ENCODE measurements at places on chromosomes 11 and 22.
A peak's percentile ranks its signal among the peaks of the same experiment; 100 is the strongest.

DNA sequence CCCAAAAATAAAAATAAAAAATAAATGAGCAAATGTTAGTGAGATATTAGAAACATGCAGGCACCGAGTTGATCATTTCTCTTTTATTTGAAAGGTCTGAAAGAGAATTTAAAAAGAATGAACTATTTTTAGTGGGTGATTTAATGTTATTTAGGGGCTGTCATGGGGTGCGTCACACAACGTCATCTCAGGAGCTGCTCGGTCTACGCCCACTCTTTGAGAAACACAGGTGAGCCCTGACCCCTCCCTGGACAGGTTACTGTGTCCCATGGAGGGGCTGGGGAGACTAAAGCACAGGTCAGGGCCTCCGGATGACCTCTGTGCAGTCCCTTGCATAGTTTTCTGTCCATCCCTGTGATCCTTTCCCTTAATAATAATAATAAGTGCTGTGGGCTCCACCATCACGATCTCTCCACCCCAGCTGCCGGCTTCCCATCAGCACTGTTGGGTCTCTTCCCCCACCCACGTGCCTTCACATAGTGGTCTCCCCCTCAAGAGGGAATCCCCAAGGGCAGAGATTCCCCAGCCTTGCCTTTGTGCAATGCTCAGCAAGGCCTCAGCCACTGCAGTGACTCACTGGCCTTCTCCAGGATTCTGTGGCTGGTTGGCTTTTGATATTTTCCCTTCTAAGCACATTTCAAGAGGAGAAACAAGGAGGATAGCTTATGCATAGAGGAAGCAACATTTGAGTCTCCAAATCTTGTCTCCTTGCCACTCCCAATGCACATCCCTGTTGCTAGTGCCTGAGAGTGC, 159.9 kb downstream of the TTC17 start:
- DNase-seq, result no peak

- DNase-seq, result no peak
Observed at GRCh38 chr11:130651066-130651855, 202.8 kb downstream of the ADAMTS15 start.

DNA sequence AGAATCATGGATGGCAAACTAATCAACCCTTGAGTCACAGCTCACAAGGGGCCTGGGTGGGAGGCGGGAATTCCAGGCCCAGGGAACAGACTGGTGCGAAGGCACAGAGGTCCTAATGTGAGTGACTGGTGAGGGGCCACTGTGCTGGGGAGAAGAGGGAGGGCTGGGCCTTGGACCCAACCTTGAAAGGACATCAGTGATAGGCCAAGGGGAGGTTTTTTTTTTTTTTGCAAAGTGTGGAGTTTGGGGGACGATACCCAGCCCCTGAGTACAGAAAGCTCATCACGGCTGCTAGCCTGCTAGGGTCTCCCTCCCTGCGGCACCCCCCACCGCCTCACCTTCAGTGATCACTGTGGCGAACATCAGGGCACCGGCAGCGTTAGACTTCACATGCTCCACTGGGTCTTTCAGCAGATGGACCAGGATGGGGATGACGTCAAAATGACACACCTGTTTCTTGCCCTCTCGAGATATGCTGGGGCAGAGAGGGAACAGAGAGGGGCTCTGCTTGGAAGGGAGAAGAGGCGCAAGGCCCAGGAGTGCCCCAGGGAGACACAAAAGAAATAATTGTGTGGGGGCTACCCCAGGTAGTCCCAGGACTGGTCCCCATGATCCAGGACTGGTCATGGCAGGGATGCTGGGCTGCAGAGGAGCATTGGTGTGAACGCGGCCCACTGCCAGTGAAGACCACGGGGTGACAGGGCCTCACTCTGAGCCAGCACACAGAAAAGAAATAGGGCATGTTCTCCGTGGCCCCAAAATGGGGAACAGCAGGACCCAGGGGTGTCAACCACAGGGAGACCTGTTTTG, 8.6 kb upstream of the GNAZ start:
- DNase-seq, result no peak

GRCh38 chr11:108939135-108939534, 274.3 kb downstream of the DDX10 start:
- no peak for DNase-seq

GRCh38 chr11:62399878-62400266, 19.0 kb upstream of the SCGB1A1 start:
- DNase-seq, result no peak

- DNase-seq, result no peak
Observed at GRCh38 chr11:74691755-74692154, 39.5 kb downstream of the CHRDL2 start.

DNA sequence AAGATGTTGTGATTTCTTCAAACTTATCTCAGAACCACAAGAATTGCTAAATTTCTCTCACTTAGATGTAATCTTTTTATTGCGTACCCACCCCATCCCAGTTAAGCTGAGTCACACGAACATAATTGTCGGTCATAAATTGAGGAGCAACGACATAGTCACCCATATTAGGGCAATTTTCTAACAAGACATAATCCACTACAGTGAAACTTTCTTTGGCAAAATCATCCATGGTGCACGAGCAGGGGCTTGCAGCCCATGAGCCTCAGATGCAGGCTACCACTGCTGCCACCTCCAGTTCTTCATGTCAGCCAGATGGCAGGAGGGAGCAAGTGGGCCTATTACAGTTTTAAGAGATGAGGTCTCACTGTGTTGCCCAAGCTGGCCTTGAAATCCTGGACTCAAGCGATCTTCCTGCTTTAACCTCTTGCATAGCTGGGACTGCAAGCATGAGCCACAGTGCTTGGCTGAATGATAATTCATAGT, 70.3 kb upstream of the GRK2 start:
- peak; percentile 67 for DNase-seq

DNA sequence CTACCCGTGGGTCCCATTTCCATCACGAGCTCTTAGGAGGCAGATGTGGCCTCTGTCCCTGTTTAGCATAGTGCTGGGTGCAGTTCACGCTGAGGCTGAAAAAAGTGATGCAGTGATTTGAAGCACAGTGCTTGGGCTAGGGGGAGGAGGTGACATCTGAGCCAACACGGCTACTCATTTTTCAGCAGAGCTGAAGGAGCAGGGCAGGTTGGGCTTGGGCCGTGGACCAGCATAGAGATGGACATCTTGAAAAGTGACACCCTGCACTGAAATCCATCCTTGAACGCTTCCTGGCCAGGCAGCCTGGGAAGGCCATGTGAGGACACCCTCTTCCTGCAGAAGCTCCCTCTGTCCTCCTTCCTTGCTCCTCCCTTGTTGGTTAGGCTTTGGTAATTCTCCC, 66.4 kb downstream of the ADAMTS15 start:
- no peak for DNase-seq

- no peak for DNase-seq
Observed at GRCh38 chr11:73244589-73245240, 26.6 kb downstream of the P2RY2 start.

- no peak for DNase-seq
Observed at GRCh38 chr11:66858939-66859685, 2.2 kb downstream of the LRFN4 start.

DNA sequence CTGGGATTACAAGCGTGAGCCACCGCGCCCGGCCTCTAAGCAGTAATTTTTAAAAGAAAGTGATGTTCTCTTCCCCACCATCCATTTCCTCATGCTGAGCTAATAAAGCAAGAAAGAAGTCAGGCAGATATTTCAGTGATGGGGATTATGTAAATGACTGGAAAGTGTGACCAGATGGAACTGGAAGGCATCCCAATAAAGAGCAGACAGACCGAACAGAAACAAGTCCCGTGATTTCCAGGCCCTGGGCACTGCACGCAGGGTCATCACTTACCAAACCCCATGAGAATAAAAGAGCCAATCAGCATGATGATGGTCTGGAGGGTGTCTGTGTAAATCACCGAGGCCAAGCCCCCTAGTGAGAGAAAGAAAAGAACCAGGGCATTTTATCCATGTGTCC, 18.2 kb downstream of the SLC5A4 start:
- DNase-seq, result no peak

DNA sequence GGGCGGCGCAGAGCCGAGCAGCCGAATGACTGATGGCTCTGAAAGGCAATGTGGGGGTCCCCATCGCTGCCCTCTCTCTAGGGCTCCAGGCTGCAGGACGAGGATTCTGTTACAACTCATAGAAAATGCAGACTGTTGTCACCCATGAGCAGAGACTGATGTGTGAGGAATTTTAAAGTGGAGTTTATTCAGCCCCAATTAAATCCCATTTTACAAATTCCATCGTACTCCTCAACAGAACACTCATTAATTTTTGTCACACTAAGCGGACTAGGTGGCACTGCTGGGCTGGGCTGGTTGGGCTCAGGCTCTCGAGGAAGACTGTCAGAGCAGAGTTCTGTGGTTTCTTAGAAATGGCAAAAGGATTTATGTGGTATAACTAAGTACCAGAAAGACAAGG, 102.6 kb upstream of the SPON1 start:
- no peak for DNase-seq

GRCh38 chr22:39150848-39151215, 1.6 kb downstream of the CBX7 start:
- no peak for DNase-seq

- DNase-seq, result no peak
Observed at GRCh38 chr11:27141576-27141975, 101.0 kb downstream of the BBOX1 start.

DNA sequence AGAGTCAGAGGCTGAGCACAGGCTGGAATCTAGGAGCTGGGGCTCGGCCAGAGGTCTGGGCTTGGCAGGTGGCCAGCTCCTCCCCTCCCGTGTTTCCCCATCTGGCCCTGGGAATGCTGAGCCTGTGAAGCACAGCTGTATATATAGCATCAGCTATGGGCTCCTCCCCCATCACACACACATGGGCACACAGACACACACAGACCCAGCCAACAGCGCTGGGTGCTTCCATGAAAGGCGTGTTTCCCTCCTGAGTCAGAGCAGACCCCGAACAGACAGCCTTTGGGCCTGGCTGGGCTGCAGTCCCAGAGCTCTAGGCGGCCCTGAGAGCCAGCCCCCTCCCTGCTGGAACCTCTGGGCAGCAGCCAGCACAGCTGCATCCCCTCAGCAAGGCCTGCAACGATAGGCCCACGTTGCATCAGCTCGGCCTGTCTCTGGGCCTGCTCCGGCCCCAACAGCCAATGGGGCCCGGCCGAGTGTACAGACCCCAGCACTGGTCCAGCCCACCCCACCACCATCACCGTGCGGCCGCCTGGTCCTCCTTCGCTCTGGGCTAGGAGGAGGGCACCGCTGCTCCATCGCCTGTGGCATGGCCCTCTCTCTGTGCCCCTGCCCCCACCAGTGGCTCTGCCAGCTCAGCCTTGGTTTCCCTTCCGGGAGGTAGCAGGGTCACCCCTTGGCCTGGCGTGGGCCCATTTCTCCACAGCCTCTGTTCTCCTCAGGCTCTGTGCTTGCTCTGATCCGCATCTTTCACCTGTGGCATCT, 7.6 kb upstream of the SERPINH1 start:
- peak; percentile 100 for DNase-seq

- no peak for DNase-seq
Observed at GRCh38 chr22:35307892-35308291, 8.2 kb downstream of the TOM1 start.

DNA sequence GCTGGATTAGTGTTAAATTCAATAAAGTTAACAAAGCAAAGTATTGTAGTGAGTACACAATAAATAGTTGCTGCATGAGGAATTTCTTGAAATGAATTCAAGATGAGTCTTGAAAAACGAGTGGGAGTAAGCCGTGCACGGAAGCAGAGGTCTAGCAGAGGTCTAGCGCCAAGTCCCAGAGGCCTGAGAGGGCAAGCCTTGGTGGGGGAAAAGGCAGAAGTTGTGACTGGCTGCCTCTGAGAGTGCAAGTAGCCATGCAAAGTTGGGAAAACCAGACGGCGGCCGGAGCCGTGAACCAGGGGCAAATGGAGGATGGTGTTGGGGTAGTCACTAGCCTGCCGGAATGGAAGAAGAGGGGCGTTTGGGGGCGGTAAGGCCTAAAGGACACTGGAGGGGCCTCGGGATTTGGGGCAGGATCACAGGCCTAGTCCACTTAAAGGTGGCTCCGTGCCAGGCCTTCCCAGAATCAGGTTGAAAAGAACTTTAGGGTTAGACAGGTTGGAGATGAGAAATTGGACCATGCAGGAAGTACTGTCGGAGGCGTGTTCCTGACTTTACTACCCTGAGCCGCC, 379 bp upstream of the SLC3A2 start:
- DNase-seq, result peak; percentile 85

- DNase-seq, result no peak
Observed at GRCh38 chr22:23223569-23224317, 43.4 kb downstream of the BCR start.

GRCh38 chr11:42085736-42086135, 626.3 kb upstream of the LRRC4C start:
- no peak for DNase-seq

- no peak for DNase-seq
Observed at GRCh38 chr22:21446827-21447690, 20.1 kb upstream of the TMEM191C start.

- DNase-seq, result no peak
Observed at GRCh38 chr11:118610225-118610772, 2.9 kb downstream of the PHLDB1 start.

- no peak for DNase-seq
Observed at GRCh38 chr11:1181853-1182535, 24.2 kb downstream of the MUC5AC start.

GRCh38 chr11:76193219-76193618, 13.1 kb downstream of the WNT11 start:
- no peak for DNase-seq

DNA sequence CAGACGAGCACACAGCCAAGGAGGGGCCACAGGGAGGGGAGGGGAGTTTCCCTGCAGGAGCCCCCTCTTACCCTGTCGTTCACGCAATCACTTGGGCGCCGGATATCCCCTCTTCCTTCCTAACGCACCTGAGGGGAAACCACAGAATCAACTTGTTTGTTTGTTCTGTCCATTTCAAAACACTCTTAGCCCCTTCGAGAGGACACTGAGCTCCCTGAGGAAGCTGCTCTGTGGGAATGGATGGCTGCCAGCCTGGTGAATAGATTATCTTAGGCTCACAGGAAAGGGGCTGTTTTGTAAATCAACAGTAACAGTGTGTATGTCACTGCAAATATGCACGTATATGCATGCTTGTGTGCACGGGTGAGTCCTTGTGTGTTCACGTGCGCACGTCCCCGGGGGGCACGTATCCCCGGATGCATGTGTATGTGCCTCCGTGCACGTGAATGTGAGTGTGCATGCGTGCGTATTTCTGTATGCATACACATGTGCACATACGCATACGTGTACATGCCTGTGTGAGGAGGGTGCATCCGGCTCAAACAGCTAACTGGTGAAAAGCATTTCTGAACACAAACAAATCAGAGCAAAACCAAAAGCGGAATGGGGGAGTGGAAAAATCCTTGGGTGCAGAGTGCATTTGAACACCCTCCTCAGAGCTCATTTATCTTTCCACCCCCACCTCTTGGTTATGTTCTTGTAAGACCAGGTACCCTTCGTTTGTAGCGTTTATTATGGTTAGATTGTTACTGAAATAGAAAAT, 7.2 kb downstream of the ARSA start:
- DNase-seq, result no peak

- no peak for DNase-seq
Observed at GRCh38 chr11:76361776-76362175, 19.2 kb downstream of the THAP12 start.

GRCh38 chr11:122758974-122759373, 79.3 kb upstream of the CRTAM start:
- no peak for DNase-seq

- no peak for DNase-seq
Observed at GRCh38 chr11:9624448-9624847, 39.4 kb upstream of the SWAP70 start.
